ENCODE measurements at places on chromosomes 6 and 20.

- no peak for DNase-seq
Measured at GRCh38 chr6:4568138-4568537, 208.1 kb upstream of the CDYL start.

- no peak for DNase-seq
Measured at GRCh38 chr6:83592770-83593394, 80.5 kb downstream of the PRSS35 start.

- no peak for DNase-seq
Measured at GRCh38 chr6:142669471-142670351, 275.3 kb downstream of the HIVEP2 start.

- no peak for DNase-seq
Measured at GRCh38 chr6:68679399-68679798, 44.3 kb downstream of the ADGRB3 start.

GRCh38 chr6:22053391-22053997, 243.3 kb downstream of the PRL start:
- DNase-seq = no peak

DNA sequence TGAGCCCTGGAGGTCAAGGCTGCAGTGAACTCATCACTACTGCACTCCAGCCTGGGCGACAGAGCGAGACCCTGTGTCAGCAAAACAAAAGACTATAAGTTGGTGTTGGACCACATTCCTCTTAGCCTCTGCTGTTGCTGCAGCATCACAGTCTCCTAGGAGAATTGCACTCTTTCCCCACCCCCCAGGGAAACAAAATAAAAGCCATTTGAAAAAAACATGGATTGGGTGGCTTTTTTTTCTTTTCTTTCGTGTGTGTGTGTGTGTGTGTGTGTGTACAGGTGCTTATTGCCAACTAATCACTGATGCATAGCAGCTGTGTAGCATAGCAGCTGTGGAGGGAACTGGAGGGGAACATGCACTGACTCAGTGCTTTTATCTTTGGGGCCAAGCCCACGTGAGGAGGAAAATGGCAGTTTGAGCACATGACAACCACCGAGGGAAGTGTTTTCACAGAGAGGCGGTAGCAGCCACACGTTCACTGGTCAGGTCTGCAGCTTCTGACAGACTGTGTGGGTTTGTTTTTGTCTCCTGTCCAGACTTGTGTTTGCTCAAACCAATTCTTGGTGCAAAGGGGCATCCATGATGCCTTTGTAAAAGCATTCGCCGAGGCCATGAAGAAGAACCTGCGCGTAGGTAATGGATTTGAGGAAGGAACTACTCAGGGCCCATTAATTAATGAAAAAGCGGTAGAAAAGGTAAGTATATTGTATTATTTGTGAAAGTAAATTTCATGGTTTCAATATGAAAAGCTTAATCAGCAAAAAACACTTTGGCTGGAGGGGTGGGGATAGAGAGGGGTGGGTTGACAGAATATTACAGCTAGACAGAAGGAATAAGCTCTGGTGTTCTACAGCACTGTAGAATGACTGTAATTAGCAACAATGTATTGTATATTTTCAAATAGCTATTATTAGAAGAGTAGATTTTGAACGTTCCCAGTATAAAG, 27.7 kb downstream of the ALDH5A1 start:
- no peak for DNase-seq
